ENCODE measurements at places on chromosomes 5 and 9.
A peak's percentile ranks its signal among the peaks of the same experiment; 100 is the strongest.

GRCh38 chr5:102777099-102777498, 22.0 kb downstream of the PAM start:
- DNase-seq, result no peak

DNA sequence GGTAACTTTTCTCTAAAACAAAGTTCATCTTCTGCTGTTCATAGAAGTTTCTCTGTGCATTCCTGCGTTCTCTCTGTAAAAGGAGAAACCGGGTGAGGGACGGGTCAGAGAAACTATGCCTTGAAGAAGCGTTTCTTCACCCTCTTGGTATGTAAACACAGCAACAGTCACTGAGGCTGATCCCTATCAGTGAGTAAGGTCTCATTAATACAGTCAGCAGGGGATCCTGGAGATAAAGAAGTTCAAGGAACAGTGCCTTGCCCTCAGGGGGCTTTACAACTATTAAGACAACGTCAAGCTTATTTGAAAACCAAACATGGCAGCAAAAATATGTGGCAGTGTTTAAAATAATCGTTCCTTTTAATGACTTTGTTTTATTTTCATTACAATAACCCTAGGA, 202.9 kb upstream of the IL12B start:
- no peak for DNase-seq

DNA sequence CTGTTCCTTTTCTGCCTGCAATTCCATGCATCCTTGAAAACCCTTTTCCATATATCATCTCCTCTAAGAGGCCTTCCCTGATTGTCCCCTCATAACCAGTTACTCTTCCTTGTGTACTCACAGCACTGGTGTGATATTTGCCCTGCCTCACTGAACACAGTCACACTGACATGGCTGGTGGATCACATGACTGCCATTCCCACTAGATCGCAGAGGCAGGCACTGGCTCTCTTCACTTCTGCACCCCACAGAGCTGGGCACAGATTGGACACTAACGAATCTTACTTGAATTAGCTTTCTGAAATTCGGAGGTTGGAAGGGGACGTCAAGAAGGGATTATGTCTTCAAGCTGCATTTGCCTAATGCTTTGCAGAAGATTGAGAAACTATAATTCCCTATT, 208.0 kb downstream of the PAPPA start:
- no peak for DNase-seq

GRCh38 chr5:13601112-13601511, 343.4 kb downstream of the DNAH5 start:
- no peak for DNase-seq

- DNase-seq, result no peak
Measured at GRCh38 chr9:134800791-134801339, 79.7 kb upstream of the FCN2 start.

- peak; percentile 42 for DNase-seq
Measured at GRCh38 chr9:131382850-131383729, 10.8 kb upstream of the PRRC2B start.

Measured in AG09319 (cell line).